ENCODE measurements at places on chromosomes 6 and 20. TPM values are rescaled to one million over a fixed set of nuclear protein-coding genes. Genes with fewer than 3 reads are reported as not detected.

- peak; percentile 45 for DNase-seq
Observed at GRCh38 chr20:38805958-38806854, 709 bp downstream of the PPP1R16B start.

DNA sequence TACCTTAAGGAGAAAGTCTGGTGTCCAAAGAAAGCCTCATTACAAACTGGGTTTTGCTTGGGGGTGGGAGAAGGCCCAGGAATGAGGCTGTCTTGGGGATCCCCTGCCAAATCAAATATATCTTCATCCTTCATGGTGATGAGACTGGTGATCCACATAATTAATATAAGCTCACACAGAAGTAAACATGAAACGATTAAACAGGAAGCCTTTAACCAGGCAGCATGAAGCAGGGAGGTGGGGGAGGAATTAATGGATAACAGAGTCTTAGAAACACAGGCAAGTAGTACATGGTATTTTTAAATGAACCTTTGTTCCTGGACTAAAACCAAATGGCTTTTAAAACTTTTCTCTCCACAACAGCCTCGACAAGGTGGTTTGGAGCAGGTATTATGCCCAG, 437.5 kb downstream of the TFAP2A start:
- DNase-seq: no peak

DNA sequence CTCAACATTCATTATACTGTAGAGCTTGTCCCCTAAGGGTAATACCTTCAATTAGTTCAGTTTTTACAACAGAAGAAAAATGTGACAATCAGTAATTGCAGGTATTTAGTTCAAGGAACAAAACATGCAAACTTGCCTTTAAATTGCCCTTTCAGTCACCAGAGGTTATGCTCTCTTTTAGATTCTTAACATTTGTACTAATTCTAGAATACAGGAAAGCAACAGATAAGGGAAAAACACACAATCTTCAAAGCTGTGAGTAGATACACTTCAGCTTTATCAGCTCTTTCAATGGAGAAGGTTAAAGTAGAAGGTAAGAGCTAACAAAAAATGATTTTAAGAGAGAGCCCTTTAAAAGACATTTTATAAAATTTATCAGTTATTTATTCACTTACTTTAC, 173.1 kb downstream of the HS3ST5 start:
- peak; percentile 13 for DNase-seq

- no peak for DNase-seq
Observed at GRCh38 chr6:27294409-27294808, 17.7 kb downstream of the POM121L2 start.

Gene CAP2
- 5.2 TPM for polyA plus RNA-seq

Gene COL19A1
- 0.13 TPM for polyA plus RNA-seq

Gene HLA-DRB1
- 23.1 TPM for polyA plus RNA-seq

Data from stomach (tissue), 19 donors.